Spinal cord (tissue), 10 donors: ENCODE measurements at places on chromosomes 4 and X.

DNA sequence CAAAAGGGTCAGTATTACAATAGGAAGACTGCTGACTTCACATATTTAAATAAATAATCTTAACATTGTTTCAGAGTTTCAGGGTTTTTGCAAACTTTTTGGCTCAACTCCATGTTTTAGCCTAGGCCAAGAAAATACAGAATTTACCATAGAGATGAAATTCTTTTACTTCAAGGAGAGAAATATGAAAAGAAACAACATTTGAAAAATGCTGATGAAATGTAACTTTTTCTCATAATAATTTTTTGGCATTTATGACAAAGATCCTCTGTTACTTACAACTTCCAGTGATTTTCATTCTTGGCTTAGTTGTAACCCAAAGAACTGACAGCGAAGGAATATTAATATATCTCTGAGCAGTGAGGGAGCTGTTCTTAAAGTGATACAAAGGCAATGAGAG, 316.1 kb upstream of the EMCN start:
- no peak for DNase-seq

DNA sequence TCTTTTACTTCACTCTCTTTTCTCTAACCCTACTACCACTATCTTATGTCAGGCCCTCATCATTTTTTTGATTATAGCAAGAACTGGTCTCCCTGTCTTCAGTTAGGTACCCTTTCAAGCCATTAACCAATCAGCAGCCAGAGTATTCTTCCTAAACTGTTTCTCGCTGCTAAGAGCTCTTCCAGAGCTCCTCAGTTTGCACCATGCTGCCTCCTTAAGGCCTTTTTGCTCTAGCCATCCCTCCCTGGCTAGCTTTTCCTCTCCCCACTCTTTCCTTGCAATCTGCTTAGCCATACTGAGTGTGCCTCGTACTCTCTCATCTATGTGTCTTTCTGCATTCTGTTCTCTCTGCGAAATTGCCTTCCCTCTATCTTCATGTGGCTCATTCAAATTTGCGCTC, 32.9 kb downstream of the KIF4A start:
- no peak for DNase-seq

DNA sequence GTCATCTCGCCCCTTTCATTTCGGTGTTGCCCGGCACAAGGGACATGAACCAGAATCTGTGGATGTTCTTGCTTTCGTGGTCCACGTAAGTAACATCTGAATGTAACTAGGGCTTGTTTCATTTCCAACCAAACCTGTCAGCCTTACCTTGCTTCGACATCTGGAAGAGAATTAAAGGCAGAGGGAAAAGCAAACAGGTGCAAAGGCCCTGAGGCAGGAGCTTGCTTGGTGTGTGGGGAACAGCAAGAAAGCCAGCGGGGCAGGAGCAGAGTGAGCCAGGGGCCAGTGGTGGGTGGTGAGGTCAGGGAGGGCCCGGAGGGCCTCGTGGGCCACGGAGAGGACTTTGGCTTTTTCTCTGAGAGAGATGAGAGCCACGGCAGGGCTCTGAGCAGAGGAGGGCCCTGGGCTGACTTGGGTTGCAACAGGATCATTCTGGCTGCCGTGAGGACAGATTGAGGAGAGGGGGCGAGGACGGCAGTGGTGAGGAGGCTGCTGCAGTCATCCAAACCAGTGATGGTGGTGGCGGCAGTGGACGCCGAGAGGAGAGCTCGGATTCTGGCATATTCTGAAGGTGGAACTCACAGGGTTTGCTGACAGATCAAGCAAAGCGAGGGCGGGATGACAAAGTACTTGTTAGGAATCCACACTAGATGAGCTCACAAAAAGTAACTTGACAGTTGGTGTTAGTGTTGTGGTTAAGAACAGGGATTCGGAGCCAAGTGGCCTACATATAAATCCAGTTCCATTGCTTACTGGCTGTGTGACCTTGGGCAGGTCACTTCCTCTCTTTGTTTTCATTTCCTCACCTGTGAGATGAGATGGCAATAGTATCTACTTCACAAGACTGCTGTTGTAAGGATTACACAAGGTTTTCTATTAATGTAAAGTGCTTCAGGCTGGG, 6.8 kb upstream of the WDR13 start:
- no peak for DNase-seq

GRCh38 chr4:159505266-159505975, 402.5 kb downstream of the RAPGEF2 start:
- DNase-seq, result no peak

GRCh38 chr4:6748286-6748685, 32.3 kb downstream of the BLOC1S4 start:
- DNase-seq, result no peak
